ENCODE measurements at places on chromosomes 11 and 22.
A peak's percentile ranks its signal among the peaks of the same experiment; 100 is the strongest.

GRCh38 chr11:35787013-35787504, 124.5 kb downstream of the TRIM44 start:
- no peak for DNase-seq
- H3K4me1 ChIP-seq = peaks cover 11% of the 10 kb centered on the region
- H3K36me3 ChIP-seq = no peaks in the 10 kb centered on the region
- H3K4me3 ChIP-seq = no peak overlapping the region
- no peak overlapping the region for H3K27ac ChIP-seq

- H3K4me3 ChIP-seq = no peak overlapping the region
- H3K27me3 ChIP-seq = no peaks in the 10 kb centered on the region
- no peak overlapping the region for H3K27ac ChIP-seq
- peaks cover 21% of the 10 kb centered on the region for H3K4me1 ChIP-seq
- no peak for DNase-seq
Measured at GRCh38 chr22:21754523-21754922, 18.9 kb upstream of the YPEL1 start.

DNA sequence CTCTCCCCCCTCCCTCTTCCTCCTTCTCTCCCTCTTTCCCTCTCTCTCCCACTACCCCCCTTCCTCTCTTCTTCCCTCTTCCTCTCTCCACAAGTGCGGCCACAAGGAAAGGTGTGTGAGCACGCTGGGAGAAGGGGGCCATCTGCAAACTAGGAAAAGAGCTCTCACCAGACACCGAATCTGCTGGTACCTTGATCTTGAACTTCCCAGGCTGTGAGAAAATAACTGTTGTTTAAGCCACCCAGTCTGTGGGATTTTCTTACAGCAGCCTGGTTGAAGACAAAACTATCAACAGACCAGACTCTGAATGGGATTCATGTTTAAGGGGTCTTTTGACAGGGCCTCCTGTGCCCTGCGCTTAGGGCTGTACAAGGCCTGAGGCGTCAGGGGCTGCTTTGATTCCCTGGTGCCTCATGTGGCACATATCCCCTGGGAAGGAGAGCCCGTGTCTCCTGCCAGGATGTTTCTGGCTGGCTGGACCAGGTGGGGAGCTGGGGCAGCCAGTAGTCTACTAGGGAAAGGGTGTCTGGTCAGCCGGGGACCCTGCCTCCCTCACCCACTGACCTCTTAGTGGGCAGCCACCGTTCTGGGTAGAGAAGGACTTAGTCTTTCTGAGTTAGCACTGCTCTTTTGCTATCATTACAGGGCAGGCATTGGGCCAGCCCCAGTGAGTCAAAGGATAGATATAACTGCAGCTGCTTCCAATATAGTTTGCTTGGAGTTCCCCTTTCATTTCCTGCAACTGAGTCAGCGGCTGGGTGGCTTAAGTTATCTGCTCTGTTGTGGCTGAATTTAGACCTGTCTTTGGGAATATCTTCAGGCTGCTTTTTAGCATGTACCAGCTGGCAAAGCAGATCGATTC, 6.2 kb downstream of the PANX1 start:
- no peaks in the 10 kb centered on the region for H3K27me3 ChIP-seq
- H3K4me1 ChIP-seq = peaks cover 46% of the 10 kb centered on the region
- H3K36me3 ChIP-seq = no peaks in the 10 kb centered on the region
- peak overlapping the region; percentile 77 for H3K27ac ChIP-seq
- peak overlapping the region; percentile 54 for H3K4me3 ChIP-seq

- no peaks in the 10 kb centered on the region for H3K4me1 ChIP-seq
- no peak overlapping the region for H3K27ac ChIP-seq
- DNase-seq = no peak
- H3K36me3 ChIP-seq = no peaks in the 10 kb centered on the region
Measured at GRCh38 chr22:17381192-17381913, 12.1 kb downstream of the CECR2 start.

DNA sequence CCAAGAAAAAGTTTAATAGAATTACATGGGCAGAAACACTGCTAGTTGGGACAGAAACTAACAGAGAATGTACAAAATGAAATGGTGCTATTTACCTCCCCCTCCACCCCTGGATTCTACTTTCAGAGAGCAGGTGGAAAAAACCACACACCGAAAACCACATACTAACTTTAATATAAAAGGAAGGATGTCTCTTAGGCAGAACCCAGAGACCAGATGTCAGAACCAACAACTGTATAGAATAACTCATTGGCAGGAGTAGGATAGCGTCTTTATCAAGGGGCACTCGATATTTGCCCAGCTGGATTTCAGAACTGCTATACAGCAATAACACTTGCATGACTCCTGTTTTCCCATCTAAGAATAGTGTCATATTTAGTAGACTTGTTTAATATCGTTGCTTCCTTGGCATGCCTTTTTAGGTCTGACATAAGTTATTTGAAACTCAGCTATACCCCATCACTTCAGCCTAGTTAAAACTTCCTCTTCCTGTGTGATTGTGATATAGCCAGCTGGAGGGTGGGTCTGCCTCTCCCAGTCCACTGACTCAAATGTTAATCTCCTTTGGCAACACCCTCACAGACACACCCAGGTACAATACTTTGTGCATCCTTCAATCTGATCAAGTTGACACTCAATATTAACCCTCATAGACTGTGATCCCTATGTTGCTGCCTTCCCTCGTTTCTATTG, 1.2 kb downstream of the SLC22A25 start:
- no peak for DNase-seq
- no peak overlapping the region for H3K4me3 ChIP-seq
- no peaks in the 10 kb centered on the region for H3K36me3 ChIP-seq
- H3K27me3 ChIP-seq = no peaks in the 10 kb centered on the region
- H3K4me1 ChIP-seq = no peaks in the 10 kb centered on the region
- H3K27ac ChIP-seq = no peak overlapping the region

DNA sequence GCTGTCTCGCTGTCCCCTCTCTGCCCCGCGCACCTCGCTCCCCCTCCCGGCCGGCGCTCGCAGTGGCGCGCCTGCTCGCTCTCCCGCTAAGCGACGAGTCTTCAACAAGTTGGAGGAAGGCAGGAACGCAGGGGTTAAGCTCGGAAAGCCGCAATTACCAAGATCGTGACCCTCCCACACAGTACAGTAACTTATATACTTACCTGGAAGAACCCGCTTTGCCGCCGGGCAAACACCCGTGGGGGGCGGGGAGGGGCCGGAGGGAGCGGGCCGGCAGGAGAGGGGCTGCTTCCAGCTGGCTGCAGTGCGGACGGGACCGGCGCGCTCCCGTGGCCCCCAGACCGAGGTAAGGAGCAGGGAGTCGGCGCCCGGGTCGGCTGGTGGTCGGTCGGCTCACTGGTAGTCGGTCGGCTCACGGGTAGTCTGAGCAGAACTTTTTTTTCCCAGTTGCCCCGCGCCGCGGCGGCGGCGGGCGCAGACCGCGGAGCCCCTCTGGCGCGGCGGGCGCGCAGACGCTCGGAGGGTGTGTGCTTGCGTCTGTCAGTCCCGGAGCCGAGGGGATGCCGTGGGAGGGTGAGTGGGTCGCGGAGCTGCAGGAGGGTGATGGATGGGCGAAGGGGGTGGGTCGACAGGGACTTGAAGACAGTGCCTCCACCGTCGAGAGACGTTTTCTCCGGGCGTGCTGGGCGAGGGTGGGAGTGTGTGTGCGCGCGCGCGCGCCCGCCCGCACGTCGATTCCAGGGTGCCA, 101.2 kb upstream of the HSD17B12 start:
- H3K27me3 ChIP-seq = peaks cover 25% of the 10 kb centered on the region
- peak overlapping the region; percentile 74 for H3K4me3 ChIP-seq
- peaks cover 35% of the 10 kb centered on the region for H3K4me1 ChIP-seq
- no peak overlapping the region for H3K27ac ChIP-seq
- no peak for DNase-seq

DNA sequence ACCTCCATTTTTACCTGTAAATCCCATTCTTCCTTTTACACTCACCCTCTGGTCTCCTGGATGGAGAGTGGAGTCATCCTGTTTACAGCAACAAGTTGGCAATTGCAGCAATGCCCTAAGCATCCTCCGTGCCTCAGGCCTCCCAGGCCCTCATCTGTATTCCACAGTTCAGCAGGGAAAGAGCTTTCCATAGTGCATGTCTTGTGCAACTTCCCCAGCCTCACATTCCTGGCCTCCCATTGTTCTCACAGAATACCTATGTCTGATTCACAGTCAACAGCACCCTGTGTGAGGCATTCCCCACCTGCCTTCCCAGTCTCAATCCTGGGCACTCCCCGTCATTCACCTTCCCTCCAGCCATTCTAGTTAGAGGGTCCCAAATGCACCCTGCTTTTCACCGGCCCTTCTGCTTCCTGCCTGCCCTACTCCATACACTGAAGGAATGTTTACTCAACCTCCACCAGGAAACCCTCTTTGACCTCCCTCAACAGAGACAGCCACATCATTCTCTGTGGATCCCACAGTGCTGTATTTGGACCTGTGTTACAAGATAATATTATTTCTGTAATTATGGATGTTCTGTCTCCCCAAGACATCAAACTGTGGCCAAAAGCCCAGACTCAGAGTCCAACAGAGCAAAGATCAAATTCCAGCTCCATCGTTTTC, 405.7 kb downstream of the BUD13 start:
- H3K4me1 ChIP-seq = no peaks in the 10 kb centered on the region
- H3K27ac ChIP-seq = no peak overlapping the region
- H3K36me3 ChIP-seq = no peaks in the 10 kb centered on the region
- H3K27me3 ChIP-seq = no peaks in the 10 kb centered on the region
- DNase-seq = no peak

DNA sequence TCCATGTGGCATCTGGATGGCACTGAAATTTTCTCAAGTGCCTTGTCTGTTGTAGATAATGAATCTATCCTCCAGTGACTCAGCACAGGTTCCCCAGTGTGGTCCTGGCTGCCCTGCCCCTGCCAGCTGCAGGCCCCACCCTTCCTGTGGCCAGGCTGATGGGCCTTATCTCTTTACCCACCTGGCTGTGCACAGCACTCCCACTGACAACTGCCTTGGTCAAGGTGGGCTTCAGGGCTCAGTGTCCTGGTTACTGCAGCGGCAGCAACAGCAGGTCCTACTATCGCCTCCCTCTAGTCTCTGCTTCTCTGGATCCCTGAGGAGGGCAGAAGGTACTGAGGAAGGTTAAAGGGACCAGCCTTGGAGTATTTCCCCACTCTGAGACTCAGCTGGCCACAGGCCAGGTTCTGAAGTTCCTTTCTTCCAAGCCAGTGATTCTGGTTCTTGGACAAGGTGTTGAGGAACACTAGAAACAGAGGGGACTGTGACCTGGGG, 3.1 kb downstream of the HMBS start:
- no peaks in the 10 kb centered on the region for H3K27me3 ChIP-seq
- peaks cover 6% of the 10 kb centered on the region for H3K4me1 ChIP-seq
- no peak overlapping the region for H3K27ac ChIP-seq
- DNase-seq = no peak
- no peak overlapping the region for H3K4me3 ChIP-seq
- H3K36me3 ChIP-seq = no peaks in the 10 kb centered on the region

GRCh38 chr11:102572554-102573220, 42.1 kb upstream of the MMP7 start:
- H3K36me3 ChIP-seq = no peaks in the 10 kb centered on the region
- H3K4me3 ChIP-seq = no peak overlapping the region
- H3K27ac ChIP-seq = no peak overlapping the region
- DNase-seq = no peak

GRCh38 chr11:488062-488461, 19.0 kb downstream of the RNH1 start:
- no peaks in the 10 kb centered on the region for H3K36me3 ChIP-seq
- no peak overlapping the region for H3K27ac ChIP-seq
- no peaks in the 10 kb centered on the region for H3K4me1 ChIP-seq
- H3K4me3 ChIP-seq = no peak overlapping the region
- no peak for DNase-seq

GRCh38 chr22:33919391-33920196, 682 bp downstream of the LARGE1 start:
- H3K4me1 ChIP-seq = peaks cover 3% of the 10 kb centered on the region
- H3K36me3 ChIP-seq = no peaks in the 10 kb centered on the region
- H3K27ac ChIP-seq = peak overlapping the region; percentile 54
- H3K27me3 ChIP-seq = no peaks in the 10 kb centered on the region

GRCh38 chr11:102451041-102451680, 1.4 kb downstream of the TMEM123 start:
- DNase-seq = no peak
- no peaks in the 10 kb centered on the region for H3K27me3 ChIP-seq
- H3K36me3 ChIP-seq = no peaks in the 10 kb centered on the region
- H3K4me3 ChIP-seq = peak overlapping the region; percentile 87
- H3K4me1 ChIP-seq = peaks cover 26% of the 10 kb centered on the region

DNA sequence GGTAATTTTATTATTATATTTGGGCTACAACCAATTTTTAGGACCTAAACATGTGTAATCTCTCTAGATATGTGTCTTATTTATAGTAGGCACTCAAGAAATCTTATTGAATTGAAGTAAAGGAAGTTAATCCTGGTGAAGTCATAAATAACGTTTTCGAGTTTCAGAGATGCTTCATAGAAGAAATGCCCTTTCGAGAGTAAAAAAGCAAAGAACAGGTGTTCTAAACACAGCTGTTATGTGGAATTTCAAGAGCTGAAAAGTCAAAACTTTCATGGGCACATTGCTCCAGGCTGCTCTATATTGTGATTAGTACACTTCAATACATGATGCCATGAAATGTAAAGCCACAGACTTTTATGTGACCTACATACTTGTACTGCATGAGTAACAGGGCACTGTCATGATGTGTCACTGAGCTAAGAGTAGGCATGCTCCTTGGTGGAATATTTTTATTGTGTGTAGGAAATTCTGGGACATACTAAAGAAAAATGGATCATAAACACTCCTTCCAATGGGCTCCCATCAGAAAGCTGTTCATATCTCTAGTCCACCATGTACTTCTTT, 7.2 kb upstream of the ELMOD1 start:
- H3K27ac ChIP-seq = no peak overlapping the region
- no peaks in the 10 kb centered on the region for H3K36me3 ChIP-seq
- no peak overlapping the region for H3K4me3 ChIP-seq
- H3K4me1 ChIP-seq = no peaks in the 10 kb centered on the region
- H3K27me3 ChIP-seq = no peaks in the 10 kb centered on the region
- no peak for DNase-seq

DNA sequence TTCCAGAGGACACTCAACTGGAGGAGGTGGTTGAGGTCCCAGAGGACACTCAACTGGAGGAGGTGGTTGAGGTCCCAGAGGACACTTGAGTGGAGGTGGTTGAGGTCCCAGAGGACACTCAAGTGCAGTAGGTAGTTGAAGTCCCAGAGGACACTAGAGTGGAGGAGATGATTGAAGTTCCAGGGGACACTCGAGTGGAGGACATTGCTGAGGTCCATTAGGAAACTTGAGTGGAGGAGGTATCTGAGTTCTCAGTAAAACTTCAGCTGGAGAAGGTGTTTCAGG, 39.7 kb downstream of the ZNF195 start:
- no peaks in the 10 kb centered on the region for H3K36me3 ChIP-seq
- no peaks in the 10 kb centered on the region for H3K27me3 ChIP-seq
- no peak overlapping the region for H3K27ac ChIP-seq
- no peak for DNase-seq
- no peaks in the 10 kb centered on the region for H3K4me1 ChIP-seq
- no peak overlapping the region for H3K4me3 ChIP-seq

DNA sequence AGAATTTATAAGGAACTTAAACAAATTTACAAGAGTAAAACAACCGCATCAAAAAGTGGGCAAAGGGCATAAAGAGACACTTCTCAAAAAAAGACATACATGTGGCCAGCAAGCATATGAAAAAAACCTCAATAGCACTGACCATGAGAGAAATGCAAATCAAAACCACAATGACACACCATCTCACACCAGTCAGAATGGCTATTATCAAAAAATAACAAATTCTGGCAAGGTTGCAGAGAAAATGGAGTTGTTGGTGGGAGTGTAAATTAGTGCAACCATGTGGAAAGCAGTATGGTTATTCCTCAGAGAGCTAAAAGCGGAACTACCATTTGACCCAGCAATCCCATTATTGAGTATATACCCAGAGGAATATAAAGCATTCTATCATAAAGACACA, 866.8 kb upstream of the TENM4 start:
- H3K36me3 ChIP-seq = no peaks in the 10 kb centered on the region
- no peak overlapping the region for H3K27ac ChIP-seq
- no peak for DNase-seq
- no peak overlapping the region for H3K4me3 ChIP-seq
- no peaks in the 10 kb centered on the region for H3K27me3 ChIP-seq

Data from thoracic aorta (tissue), 2 donors.